ENCODE measurements at places on chromosomes 5 and 9.

GRCh38 chr5:10524376-10525123, 39.3 kb upstream of the ANKRD33B start:
- no peak for DNase-seq

GRCh38 chr5:94366811-94367210, 251.6 kb downstream of the KIAA0825 start:
- DNase-seq, result no peak

DNA sequence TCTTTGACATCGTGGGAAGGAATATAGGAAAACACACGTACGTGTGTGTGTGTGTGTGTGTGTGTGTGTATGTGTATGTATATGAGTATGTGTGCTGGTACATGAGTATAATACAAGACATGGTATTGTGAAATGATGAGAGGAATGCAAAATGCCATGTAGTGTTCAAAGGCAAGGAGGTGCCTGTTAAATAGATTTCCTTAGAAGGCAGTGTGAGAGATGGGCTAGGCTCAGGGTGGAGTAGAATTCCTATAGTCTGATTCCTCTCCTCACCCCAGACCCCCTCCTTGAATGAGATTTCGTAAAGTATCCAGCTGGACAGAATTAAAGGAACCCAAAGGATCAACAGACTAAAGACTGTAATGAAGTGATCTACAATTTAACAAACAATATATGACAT, 11.1 kb downstream of the GPR21 start:
- DNase-seq, result no peak

GRCh38 chr5:124663101-124663506, 83.3 kb downstream of the ZNF608 start:
- no peak for DNase-seq

DNA sequence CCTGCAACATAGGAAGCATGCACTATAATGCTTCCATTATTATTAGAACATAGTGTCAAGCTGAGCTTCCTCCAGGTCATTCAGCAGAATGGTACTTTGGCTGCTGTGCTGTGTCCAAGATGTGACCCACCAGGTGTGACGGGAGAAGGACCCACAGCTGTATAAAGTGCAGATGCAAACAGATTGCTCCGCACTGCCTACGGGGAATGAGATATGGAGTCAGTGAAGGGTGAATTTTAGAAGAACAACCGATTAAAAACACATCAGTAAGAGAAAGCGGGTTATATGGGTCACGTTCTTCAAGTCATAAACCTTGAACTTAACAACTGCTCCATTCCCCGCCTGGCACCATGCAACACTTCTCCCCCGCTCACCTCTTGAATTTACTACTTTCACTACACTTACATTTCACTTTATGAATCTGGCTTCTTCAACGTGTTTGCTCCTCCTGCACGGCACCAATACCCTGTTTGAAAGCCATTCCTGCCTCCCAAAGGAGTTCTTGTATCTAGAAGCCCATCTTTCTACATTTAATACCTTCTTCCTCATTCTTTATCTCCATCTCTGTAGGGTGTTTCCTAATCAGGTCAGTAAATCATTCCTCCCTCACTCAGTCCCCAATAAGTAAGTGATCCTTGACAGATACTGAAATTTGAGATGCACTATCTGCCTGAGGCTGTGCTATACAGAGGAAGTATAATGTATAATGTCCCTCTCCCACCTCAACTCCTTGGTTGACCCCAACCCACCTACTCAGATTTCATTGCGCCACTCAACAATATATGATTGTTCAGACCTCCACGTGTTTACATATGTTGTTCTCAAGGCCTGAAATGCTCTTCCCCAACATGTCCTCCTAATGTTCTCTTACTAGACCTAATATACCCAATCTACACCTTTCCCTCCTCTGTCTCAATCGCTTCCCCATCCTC, 25.9 kb downstream of the BRINP1 start:
- DNase-seq, result no peak

DNA sequence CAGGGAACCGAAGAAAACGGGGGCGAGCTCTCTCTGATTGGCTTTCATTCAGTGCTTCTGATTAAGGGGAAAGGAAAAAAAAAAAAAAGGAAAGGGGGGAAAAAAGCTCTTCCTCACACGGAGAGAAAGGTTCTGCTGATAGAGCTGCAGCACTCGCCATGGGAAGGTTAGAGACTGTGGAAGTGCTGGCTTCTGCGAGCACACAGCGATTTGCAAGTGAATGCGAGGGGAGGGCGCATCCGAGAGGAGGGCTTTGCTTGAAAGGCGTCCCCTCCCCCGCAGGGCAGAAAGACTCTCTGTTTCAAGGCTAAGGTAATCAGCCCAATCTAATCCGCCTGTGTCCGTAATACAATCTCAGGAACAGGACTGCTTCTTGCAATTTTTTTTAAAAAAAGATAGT, at the start of gene CDH10:
Gene CDH10 (minus strand): TSS at position 218 of the 400 bp plus-strand sequence. CDS start 51,488 bp downstream, outside the sequence.
- no peak for DNase-seq

GRCh38 chr5:67200809-67201562, 4.4 kb upstream of the CD180 start:
- no peak for DNase-seq

DNA sequence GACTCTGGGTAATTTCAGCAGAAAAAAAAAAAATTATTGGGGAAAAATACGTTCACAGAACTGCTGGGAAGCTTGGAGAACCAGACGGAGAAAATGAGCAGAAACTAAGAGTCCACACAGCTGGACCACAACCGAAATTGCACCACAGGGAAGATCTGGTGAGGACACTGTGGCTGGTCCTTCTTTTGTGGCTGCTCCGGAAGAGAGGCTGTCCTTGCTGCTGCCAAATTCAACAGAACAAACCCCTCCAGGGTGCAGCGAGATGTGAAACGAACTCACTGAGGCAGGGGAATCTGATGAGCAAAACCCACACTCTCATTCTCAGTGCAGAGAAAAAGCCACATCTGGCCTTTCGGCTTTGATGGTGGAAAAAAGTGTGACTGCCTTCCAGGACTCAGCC, 200.0 kb downstream of the ACTL7B start:
- no peak for DNase-seq

- no peak for DNase-seq
Observed at GRCh38 chr9:94720846-94721549, 5.5 kb upstream of the AOPEP start.

GRCh38 chr9:114551750-114552685, 35.6 kb upstream of the ATP6V1G1 start:
- no peak for DNase-seq

DNA sequence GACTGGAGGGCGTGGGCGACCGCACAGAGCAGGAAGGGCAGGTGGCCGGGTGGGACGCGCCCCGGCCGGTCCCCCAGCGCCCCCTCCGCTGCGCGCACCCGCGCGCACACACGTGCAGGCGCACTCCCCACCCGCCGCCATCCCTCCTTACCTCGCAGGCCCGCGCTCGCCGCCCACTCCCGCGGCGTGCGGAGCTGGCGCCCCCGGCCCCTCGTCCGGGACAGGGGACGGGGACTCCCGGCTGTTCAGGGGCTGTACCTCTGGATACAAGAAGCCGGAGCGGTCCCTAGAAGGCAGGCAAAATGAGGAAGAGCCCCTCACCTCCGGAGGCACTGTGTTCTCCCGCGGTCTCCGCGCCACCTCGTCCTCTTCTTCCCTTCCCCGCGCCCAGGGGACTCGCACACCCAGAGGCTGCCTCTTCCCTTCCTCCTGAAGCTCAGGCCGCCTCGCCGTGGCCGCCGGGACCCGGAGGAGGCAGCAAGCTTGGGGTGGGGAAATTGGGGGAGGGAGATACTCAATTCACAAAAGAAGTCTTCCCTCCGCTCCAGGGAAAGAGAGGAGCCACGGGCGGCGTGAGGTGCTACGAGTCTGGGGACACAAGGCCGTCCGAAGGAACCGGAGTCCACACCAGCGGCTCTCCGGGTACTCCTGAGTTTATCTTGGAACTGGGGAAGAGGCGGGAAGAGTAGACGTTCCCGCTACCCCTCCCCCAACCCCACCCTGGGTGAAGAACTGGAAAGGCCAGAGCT, 1.4 kb upstream of the GABRB2 start:
- DNase-seq, result no peak

DNA sequence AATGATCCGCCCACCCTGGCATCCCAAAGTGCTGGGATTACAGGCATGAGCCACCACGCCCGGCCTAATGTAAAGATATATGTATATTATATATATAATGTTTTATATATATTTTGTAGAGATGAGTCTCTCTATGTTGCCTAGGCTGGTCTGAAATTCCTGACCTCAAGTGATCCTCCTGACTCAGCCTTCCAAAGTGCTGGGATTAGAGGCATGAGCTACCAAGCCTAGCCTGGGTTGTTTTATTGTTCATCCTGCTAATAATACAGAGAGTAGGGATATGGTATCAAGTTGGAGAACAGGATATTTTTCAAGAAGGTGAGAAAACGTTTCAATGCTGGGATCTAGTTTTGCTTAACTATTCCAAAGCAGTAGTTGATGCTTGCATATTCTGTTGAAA, 2.9 kb downstream of the SEC24A start:
- DNase-seq, result no peak

GRCh38 chr5:75361310-75361709, 24.3 kb downstream of the HMGCR start:
- DNase-seq, result no peak

- DNase-seq, result no peak
Observed at GRCh38 chr9:79026316-79026715, 545.4 kb upstream of the TLE4 start.

GRCh38 chr5:176743136-176743861, 67.1 kb upstream of the UNC5A start:
- no peak for DNase-seq

- no peak for DNase-seq
Observed at GRCh38 chr5:146880966-146881365, 2.4 kb upstream of the PPP2R2B start.

GRCh38 chr5:73686912-73687311, 60.9 kb downstream of the ARHGEF28 start:
- no peak for DNase-seq

DNA sequence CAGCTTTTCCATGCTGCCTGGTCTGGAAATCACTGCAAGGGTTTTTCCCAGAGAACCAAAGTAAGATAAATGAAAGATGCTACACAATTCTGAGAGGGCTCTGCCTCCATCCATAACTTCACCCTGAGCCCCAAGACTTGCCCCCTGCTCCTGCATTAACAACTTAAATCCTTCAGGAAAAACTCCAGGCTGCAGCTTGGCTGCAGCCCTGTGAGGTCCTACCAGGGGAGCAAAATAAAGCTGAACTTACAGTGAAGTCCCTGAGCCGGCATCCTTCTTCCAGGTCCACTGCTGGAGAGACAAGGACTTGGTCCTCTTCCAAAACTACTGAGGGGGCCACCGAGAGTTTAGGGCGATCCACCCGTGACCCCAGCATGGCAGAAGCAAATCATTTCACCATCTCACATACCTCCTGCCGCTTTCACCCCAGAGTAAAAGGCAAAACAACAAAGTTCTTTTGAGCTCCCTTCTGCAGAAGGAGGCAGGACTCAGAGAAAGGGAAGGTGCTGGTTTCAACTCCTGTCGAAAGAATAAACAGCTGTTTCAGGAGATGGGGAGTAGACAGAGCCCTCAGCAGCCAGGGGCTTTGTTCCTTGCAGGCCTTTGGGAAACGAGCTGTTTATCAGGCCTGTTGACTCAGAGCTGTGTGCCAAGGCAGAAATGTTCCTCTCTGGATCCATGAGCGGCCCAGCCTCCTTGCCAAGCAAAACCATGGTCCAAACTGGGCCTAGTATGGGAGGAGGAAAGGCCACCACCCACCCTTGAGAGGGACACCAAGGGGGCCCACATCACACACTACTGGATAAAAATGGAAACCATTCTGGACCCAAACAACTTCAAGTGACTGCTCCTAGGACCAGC, 20.6 kb downstream of the GGTA1 start:
- no peak for DNase-seq

DNA sequence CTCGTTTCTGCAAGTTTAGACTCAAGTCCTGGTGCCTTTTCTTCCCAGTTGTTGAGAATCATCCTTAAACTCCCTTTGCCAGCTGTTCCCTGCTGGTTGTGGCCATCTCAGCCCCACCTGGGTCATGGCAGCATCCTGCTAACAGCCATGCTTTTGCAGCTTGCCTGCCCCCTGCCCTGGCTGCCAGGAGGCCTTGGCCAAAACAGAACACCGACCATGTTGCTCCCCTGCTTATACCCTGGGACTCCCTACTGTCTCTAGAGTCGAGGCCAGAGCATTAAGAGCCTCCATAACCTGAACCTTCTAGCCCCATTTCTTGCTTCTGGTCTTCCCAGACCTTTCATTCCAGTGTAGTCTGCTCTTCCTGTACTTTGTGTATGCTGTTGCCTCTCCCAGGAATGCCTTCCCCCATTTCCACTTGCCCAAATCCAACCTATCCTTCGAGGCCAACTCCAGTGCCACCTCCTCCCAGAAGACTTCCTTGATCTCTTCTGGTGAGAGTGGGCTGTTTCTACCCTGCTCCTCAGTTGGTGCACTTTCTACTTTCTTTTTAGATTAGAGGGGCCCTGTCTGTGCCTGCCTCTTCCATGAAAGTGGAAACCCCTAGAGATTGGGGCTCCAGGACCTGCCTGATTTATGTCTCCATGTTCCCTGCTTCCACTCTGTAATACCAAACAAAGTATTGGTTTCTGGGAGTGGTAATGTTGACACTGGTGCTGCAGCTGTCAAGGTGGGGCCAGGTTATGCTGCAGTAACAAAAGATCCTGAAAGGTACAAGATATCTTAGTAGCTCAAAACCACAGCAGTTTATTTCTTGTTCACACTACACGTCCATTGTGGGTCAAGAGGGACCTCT, 88.2 kb downstream of the AMBP start:
- no peak for DNase-seq

GRCh38 chr5:139022528-139022927, 147.4 kb upstream of the LRRTM2 start:
- no peak for DNase-seq

DNA sequence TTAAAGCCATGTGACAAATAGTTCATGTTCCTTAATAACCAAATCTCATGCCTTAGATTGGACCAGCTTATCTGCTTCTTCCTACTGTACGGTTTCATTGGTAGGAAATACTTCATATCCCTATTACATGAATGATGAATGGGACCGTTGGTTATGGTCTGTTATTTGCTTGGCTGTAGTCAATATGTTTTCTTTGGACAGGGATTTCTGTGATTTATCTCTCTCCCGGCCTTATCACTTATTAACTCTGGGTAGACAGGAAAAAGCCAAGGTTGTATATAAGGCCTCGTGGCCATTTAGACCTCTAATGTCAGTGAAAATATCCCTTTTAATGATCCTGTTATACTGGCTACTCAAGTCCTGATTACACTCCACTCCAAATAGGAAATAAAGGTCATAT, 330.6 kb downstream of the EBF1 start:
- DNase-seq, result no peak

DNA sequence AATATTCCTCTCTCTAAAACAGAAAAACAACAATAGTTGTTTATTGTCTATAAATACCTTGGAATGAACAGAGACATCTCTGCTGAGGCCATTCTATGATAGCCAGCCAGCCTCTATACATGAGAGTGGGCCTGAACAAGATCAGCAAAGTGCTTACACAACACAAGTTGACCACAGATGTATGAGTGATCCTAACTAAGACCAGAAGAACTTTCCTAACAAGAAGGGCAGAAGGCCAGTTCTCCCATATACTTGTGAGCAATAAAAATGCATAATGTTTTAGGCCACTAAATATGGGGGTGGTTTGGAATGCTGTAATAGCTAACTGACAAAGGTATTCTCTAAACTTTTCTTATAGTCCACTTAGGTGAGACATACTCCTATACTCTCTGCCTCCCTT, 345.7 kb downstream of the SPATA31D1 start:
- no peak for DNase-seq

Data from activated CD4-positive, alpha-beta T cell treated with anti-CD3 and anti-CD28 coated beads, Interleukin-2, Interleukin-6, amounts not matched to agents 100 ng/mL and 50 ng/mL, durations not matched to agents 16 hours and 8 hours (primary cell).